ENCODE measurements at places on chromosomes 3 and 15.

GRCh38 chr3:101849714-101850245, 466 bp downstream of the NFKBIZ start:
- DNase-seq, result peak; percentile 53

DNA sequence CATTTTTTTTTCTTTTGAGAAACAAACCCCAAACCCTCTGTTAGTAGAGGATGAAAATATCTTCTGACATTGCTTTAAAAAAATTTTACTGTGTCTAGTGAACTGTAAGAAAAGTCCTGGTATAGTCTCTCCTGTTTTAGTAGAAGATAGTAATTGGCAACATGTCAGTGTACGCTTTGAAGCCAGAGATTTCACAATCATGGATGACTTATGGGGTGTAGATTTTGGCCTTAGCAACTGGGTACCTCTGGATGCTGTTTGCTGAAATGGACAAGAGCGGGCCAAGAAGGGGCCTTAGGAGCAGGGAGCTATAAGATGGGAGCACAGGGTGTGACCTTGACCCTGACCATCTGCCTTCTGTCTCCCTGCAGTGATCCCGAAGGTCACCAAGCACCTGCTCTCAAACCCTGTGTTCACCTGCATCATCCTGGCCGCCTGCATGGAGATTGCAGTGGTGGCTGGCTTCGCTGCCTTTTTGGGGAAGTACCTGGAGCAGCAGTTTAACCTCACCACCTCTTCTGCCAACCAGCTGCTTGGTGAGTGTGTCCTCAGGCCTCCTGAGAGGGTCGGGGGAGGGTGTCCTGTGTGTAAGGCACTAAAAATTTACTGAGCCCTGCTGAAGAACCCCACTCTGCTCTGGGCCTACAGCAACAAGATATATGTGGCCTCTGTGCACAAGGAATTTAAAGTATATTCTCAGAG, 266.7 kb downstream of the SLCO3A1 start:
- no peak for DNase-seq

DNA sequence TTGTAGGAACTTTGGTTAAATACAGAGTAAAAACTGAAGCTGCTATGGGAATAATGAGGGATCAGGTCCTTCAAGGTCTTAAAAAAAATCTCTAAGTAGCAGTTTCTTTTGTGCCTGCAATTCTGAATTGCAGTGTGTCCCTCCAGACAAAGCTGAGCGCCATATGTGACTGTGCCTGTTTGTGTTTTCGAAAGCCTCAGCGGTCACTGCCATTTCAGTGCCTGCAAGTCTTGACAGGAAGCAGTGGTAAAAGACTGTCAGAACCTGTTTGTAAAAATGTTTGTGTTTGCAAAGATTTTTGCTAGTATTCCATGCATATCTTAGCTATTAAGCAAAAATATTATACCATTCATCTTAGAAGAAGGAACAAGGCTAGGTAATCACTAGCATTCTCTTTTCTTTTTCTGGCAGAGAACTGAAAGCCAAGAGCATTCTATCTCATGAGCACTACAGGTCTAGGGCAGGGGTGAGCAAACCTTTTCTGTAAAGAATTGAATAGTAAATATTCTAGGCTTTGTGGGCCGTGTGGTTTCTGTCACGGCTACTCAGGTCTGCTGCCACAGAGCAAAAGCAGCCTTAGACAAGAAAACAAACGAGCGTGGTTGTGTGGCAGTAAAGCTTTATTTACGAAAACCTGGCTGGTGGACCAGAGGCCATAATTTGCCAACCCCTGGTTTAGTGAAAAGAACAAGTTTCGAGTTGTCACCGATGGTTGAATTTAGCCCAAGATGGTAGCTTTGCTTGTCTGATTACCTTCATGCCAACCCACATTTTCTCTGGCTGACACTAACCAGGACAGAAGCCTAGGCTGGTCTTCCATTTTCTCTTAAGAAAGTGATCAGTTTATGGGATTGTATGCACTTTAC, 134.4 kb downstream of the CACNA1D start:
- DNase-seq, result no peak

GRCh38 chr15:39074341-39074985, 506.4 kb upstream of the THBS1 start:
- no peak for DNase-seq

- no peak for DNase-seq
Observed at GRCh38 chr15:80183306-80183705, 30.5 kb downstream of the FAH start.

- DNase-seq, result no peak
Observed at GRCh38 chr3:174016186-174016585, 618.6 kb downstream of the NLGN1 start.

Measured in hematopoietic multipotent progenitor cell treated with erythropoietin and hydrocortisone succinate and interleukin-3 and kit ligand, for 6 days (in vitro differentiated cells).